ENCODE measurements at places on chromosomes 6 and 20.

- no peak for DNase-seq
These were observed 69.3 kb downstream of the TOX2 start for GRCh38 chr20:43983904-43984361.

- DNase-seq: no peak
These were observed 36.8 kb downstream of the ZFAND3 start for GRCh38 chr6:37856285-37856684.

DNA sequence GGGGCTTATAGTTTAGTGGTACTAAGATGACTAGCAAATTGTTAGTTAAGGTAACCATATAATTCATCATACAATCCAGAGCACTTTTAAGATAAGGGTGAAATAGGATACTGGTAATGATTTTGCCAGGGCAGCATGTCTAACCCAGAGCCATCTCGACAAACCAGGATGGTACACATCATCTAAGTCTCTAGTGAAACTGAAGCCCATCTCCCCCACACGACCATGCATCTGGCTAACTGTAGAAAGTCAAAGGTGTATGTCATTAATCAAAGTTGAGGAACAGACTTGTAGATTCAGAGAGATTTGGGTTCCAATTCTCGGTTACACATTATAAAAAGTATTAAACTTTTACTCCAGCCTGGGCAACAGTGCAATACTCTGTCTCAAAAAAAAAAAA, 78.3 kb downstream of the PRKN start:
- DNase-seq: no peak

DNA sequence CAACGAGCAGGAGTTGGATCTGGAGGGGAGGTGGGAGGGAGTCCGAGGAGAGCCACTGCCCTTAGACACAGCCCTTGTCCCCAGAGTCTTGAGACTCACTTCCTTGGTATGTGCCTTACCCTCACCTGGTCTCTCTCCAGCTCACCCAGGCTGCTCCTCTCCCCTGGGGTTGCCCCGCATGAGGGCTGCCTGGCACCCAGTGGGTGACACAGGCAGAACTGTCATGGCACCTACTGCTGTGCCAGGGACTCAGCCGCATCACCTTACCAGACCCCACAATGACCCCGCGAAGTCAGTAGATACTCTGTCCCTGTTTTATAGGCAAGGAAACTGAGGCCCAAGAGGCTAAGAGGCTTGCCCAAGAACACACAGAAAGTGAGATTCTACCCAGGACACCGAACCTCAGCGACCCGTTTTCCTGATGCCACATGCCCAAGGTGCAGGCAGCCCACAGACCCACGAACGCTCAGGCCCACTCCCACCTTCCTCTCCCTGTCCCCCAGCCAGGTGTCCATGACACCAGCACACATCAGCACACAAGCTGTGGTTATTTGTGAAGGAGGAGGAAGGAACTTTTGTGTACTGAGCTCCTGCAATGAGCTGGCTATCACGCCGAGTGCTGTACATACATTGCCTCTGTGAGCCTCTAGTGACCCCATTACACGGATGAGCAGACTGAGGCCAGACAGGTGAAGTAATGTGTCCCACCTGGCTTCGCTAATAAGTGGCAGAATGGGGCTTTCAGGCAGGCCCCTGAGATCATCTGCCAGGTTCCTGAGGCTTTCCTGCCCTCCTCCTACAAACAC, 168.1 kb downstream of the GRM4 start:
- no peak for DNase-seq

DNA sequence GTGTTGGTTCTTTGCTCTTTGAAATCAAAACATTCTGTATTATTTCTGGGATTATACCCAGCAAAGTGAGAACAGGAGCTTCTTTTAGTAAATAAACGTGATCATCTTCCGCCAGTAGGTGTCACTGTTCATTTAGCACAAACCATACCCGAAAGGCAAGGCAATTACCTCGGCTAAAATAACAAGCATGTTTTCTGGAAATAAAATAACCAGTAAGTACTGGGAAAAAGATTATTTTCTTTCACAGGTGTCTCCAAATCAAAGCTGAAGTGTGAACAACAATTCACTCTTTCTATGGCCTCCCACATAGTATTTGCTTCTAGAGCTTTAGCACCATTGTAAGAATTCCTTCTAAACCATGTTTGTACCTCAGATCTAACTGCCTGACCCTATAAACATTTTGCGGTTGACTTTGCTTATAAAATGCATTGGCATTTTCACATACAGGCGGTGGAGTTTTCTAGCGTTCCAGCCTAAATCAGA, 144.6 kb upstream of the AGPAT4 start:
- peak; percentile 11 for DNase-seq

DNA sequence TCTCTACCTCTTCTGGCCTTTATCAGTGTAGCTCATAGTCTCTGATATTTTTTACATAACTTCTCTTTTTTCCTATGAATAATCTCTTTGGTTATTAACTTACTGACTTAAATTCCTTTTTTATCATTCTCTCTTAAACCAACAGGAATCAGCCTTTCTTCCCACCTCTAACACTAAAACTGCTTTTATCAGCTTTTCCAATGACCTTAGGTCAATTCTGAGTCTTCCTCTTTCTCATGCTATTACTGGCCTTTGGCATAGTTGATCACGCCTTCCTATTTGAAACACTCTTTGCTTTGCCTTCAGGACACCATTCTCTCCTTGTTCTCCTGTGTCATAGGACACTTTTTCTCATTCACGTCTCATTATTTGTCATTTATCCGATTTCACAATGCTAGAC, 8.1 kb upstream of the HINT3 start:
- DNase-seq: no peak
